ENCODE measurements at places on chromosomes 11 and 22. TPM values are rescaled to one million over a fixed set of nuclear protein-coding genes. Genes with fewer than 3 reads are reported as not detected.

KDM4D gene
- total RNA-seq: 0.43 TPM

SLC22A6 gene
- total RNA-seq: not detected

RAC2 gene
- 2.8 TPM for total RNA-seq

PDGFB gene
- 0.14 TPM for total RNA-seq

SLC43A3 gene
- total RNA-seq: 15.9 TPM
